HCT116 (cell line): ENCODE measurements at places on chromosomes 2 and 18. TPM values are rescaled to one million over a fixed set of nuclear protein-coding genes. Genes with fewer than 3 reads are reported as not detected.
A peak's percentile ranks its signal among the peaks of the same experiment; 100 is the strongest.

DNA sequence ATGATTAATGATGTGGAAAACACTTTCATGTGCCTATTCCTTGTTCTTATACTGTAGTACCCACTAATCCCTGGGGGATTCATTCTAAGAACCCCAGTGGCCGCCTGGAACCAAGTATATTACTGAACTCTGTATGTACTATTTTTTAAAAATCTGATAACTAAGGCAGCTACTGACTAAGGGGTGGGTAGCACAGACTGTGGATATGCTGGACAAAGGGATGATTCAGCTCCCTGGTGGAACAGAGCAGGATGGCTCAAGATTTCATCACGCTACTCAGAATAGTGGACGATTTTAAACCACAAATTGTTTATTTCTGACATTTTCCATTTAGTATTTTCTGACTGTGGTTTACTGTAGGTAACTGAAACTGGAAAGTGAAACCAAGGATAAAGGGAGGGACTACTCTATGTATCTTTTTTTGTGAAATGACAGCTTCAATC, 41.8 kb upstream of the CDC42EP3 start:
- H3K27ac ChIP-seq = no peak overlapping the region
- DNase-seq = no peak
- no peaks in the 10 kb centered on the region for H3K36me3 ChIP-seq
- no peak overlapping the region for H3K4me3 ChIP-seq

- DNase-seq = no peak
- no peak overlapping the region for H3K4me3 ChIP-seq
- H3K27ac ChIP-seq = no peak overlapping the region
- H3K36me3 ChIP-seq = no peaks in the 10 kb centered on the region
Observed at GRCh38 chr18:68438983-68439382, 275.9 kb downstream of the TMX3 start.

DNA sequence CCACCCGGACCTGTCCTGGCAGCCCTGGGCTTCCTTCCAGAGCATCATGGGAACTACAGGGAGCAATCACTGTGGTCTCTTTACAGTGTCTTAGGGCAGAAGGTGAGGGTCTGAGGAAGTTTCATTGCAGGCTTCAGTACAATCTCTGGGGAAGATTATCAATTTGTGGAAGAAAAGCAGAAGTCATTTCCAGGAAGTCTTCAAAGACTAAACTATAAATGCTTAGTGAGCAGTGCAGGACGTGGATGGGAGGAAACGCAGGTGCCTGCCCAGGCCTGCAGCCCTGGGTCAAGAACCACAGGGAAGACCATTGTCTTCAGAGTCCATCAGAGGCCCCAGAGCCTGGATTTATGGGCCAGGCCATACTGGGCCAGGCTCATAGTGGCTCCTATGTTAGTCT, 54.3 kb downstream of the INO80C start:
- H3K27ac ChIP-seq = no peak overlapping the region
- H3K27me3 ChIP-seq = no peaks in the 10 kb centered on the region
- H3K4me3 ChIP-seq = no peak overlapping the region

DNA sequence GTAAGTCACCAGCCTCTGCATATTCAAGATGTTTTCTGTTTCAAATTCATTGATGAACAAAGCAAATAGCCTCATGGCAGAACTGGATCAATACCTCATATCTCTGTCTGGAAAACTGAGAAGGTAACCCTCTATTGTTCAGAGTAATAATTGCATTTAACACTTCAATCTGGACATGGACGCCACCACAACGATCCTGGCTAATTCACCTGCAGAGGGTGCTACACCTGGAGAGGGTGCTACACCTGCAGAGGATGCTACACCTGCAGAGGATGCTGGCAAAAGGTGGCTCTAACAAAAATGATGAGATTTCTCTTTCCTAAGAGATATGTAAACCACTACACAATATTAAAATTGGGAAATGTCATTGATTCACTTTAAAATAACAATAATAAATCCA, 183.1 kb upstream of the HNRNPA3 start:
- H3K4me3 ChIP-seq = no peak overlapping the region
- DNase-seq = peak; percentile 32
- peaks cover 42% of the 10 kb centered on the region for H3K27me3 ChIP-seq
- no peaks in the 10 kb centered on the region for H3K36me3 ChIP-seq
- H3K27ac ChIP-seq = no peak overlapping the region
- no peaks in the 10 kb centered on the region for H3K4me1 ChIP-seq

The TTC31 gene
- 26.4 TPM for total RNA-seq
